AG09309 (cell line): ENCODE measurements at places on chromosomes 3 and 15.

DNA sequence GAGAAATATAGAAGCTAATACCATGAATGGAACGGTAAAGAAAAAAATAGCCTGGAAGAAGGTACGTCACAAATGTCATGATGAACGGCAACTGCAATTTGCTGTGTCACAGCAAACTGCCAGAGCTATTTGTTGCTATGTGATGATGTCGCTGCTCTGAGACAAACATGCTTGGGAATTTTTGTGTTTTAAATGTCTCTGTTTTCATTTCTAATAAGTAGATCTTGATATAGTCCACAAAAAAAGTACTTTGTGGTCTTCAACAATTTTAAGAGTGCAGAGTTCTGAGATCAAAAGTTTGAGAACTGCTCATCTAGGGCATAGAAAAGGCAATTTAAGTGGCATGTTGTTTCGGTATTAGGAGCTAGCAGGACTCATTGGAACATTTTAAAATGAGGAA, 4.3 kb upstream of the NR1D2 start:
- no peak for DNase-seq

GRCh38 chr3:115217678-115218451, 70.8 kb upstream of the ZBTB20 start:
- peak; percentile 31 for DNase-seq

DNA sequence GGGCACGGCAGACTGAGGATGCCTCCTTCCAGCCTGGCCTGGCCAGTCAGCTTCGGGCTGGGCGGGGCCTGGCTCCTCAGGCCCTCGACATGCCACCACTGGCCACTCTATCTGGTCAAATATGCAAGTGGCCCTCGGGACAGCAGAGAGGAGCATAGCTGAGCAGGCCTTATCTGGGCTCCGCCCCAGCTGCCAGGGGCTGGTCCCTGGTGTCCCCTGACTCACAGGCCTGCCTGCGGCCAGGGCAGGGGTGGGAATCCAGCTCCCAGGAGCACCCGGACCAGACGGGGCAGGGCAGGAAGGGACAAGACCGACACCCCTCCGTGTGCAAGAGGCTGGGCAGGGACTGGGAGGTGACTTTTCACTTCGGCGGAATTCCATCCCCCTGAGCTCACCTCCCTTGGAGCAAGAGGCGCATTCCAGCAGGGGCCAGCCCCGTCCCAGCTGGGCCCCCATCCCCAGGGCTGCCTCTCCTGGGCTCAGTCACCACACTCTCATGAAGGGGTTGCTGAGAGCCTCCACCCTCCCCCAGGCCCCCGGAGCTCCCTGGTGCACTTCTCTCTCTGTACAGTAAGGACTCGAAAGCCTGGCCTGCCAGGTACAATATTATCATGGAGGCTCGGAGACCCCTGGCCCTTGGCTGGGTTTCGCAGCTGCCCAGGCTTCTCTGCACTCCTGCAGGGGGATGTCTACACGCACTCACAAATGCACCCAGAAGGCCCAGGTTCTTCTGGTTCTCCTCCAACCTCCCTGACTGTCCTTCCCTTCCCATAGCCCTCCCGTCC, 29.5 kb downstream of the WNT7A start:
- no peak for DNase-seq

- no peak for DNase-seq
Measured at GRCh38 chr15:33580526-33580925, 269.8 kb downstream of the RYR3 start.
